ENCODE measurements at places on chromosomes 2 and 18.

DNA sequence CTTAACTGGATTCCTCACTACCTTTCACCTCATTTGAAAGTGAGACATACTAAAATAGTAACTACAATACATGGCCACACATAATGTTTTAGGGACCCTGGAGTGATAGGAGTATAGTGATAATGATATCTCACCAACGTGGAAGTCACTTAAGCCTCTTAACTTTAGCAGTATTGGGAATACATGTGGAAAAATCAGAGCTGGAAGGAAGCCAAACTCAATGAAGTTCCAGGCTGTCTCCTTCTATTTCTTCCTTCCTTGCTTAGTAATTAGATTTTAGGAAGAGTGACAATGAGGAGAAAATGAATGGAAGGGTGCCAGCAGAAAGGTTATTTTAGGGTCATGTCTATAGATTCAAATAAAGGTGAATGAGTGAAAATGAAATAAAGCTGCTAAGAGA lies 387.3 kb downstream of the PLCL1 start:
- no peak for DNase-seq

DNA sequence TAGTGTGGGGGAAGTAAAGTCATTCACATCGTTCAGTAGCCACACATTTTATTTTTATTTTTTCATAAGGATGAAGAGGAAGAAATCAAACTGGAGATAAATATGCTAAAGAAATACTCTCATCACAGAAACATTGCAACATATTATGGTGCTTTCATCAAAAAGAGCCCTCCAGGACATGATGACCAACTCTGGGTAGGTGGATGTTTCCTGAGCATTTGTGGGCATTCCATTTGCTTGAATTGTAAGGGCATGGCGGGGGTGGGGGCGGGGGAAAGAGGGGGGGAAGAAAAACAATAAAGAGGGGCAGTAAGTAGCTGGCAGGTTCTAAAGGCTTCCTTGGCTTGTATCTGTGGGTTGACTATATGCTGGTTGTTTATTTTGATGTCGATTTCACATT lies 126.4 kb downstream of the MAP4K4 start:
- no peak for DNase-seq

GRCh38 chr18:3442919-3443318 lies 7.1 kb upstream of the TGIF1 start:
- DNase-seq, result no peak

GRCh38 chr2:128474036-128474955 lies 155.6 kb upstream of the HS6ST1 start:
- DNase-seq, result no peak

GRCh38 chr2:124884315-124884714 lies 859.2 kb downstream of the CNTNAP5 start:
- DNase-seq, result no peak

All from Right ventricle myocardium inferior (tissue), 1 donor.